ENCODE measurements at places on chromosomes 2 and 18.

GRCh38 chr2:21333684-21334083 is 209.9 kb downstream of the TDRD15 start:
- no peak for DNase-seq

DNA sequence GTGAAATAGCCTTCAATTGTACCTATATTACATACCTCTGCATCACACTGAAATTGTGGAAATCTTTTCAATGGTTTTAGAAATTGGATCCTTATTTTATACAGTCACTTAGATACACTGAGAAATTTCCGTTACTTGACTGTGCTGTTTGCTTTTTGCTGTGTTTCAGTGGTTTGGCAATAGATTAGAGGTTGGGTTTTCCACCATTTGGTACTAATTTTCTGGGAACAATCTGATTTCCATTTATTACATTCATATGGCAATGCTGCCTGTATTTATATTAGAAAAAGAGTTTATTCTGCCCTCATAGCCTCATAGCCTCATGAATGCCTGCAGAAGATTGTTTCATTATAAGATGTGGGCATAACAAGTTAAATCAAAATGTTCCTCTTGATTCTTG is 285.0 kb downstream of the GULP1 start:
- DNase-seq: no peak

GRCh38 chr2:181130686-181131085 is 150.3 kb downstream of the UBE2E3 start:
- DNase-seq: no peak

DNA sequence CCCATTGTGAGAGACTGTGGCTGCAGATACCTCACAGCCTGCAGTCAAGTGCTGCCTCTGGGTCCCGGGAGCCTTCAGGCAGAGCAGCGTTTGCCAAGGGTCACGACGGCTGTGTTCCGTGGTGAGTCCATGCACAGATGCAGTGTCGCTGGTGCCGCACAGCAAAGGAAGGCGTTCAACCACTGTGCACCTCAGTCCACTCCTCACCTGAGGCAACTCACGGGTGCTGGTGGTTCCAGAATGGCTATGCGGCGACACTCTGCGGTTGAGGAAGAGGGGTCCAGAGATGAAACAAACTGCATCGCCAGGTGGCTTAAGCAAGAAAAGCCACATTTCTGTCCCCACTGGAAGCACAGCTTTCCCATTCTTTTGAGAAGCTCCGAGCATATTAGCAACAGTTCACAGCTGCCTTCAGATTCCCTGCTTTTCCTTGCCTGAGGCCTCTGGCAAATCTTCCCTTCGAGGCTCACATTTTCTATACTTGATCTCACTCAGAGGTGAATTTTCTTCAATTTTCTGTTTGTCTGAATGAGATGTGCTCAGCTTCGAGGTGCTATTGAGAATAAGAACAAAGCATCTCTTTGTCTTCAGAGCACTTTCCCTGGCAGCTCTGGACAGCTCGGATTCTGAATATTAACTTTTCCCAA is 208.8 kb upstream of the TWIST2 start:
- DNase-seq: no peak

DNA sequence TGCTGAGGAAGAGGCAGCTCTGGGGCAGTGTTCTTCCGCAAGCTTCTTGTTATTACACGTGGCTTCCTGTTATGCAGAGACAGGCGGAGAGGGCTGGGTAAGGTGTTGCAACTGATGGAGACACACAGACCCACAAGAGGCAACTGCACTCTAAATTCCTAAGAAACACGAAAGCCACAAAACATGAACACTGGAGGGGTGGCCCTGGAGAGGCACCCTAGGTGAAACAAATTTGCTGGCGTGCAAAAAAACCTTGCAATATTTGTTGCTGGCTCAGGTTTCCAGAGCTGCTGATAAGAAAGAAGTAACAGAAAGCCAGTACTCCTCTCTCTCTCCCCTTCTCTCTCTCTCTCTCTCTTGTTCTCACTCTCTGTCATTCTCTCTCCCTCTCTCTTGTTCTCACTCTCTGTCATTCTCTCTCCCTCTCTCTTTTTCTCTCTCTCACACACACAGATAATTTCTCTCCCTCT is 31.8 kb downstream of the ARHGAP25 start:
- no peak for DNase-seq

DNA sequence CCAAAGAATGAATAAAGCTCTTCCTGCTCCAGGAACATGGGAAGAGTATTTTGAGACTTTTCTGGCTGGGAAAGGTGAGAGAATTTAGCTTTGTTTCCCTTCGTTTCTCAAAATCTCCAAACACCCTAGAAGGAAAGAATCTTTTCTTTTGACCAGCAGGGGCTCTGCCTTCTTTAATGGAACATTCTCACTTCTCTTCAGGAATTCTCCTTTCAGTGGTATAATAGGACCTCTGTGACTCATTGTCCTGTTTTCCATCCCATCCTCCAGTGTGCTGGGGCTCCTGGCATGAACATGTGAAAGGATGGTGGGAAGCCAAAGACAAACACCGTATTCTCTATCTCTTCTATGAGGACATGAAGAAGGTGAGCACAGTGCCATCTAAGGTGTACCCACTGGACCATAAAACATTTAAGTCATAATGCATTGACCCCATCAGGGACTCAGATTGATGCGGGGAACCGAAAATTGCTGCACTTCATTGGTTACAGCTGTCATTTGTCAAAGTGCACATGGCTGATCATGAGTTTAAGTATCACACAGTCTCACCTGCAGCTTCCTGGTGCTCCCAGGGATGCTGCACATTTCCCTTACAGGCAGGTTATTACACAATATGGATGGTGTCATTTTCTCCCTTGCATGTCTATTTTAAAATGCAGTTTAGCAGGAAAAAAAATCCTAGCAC is 5.5 kb downstream of the SULT1C4 start:
- DNase-seq: peak; percentile 57

- no peak for DNase-seq
These were observed 2.4 kb upstream of the NEDD4L start for GRCh38 chr18:58041633-58042032.

DNA sequence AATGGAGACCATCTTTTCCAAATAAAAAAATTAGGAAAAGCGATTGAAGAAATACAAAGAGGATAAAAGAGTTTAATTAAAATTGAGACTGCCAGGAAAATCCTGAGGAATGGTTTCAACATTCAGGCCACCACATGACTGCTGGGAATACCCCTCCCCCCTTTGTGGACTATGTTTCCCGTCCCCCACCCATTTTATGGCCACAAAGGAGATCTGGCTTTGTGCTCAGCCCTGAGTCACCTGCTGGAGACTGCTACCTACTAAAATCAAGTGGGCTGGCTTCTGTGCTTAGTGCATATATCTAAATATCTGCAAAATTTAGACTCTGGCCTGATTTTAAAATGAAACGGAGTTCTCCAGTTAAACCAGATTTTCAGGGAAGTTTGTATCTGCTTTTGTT is 10.1 kb downstream of the RND3 start:
- peak; percentile 53 for DNase-seq

GRCh38 chr2:167411367-167411766 is 523.1 kb downstream of the XIRP2 start:
- DNase-seq: no peak

DNA sequence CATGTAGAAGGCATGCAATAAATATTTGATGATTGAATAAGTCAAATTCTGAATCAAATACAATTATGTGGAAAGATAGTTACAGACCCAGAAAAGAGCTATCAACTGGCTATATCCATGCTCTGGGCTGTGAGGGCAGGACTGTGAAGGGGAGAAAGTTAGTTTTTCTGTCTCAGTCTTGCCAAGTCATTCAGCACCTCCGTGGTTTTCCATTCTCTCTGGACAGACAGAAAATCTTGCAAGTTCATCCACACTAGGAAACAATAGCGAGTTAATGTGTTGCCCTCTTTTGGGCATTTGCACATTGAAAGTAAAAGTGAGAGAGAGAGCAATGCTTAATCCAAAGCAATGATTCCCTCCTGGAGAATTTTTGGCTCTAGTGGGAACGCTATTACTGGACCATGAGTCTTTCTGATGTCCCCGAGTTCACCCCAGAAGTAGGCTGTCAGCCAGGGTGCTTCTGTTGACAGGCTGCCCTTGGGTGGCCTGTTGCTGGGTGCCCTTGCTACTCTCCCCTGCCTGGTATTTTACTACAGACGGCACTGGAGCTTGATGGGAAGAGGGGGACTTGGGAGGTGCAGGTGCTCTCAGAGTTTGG is 238.3 kb downstream of the LOXHD1 start:
- DNase-seq: no peak

DNA sequence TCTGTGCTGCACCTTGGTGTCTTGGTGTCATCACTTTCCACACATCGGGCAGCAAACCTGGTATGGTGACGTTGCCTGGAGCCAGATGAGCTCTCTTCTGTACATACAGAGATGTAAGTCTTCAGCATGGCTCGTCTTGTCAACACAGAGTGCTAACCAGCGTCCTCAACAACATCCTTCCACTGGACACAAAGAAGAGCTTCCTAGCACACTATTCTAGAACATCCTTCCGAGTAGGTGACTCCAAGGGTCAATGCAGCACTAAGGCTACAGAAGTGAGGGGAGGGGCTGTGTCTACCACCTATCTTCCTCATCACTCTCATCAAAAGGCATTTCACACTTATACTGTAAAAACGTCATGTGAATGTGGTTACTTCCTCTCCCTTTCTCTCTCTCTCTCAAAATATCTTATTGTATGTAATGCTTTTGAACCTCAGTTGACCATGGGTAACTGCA is 108.1 kb upstream of the SLC1A4 start:
- DNase-seq: no peak

GRCh38 chr18:3405713-3406112 is 44.3 kb upstream of the TGIF1 start:
- DNase-seq: no peak

DNA sequence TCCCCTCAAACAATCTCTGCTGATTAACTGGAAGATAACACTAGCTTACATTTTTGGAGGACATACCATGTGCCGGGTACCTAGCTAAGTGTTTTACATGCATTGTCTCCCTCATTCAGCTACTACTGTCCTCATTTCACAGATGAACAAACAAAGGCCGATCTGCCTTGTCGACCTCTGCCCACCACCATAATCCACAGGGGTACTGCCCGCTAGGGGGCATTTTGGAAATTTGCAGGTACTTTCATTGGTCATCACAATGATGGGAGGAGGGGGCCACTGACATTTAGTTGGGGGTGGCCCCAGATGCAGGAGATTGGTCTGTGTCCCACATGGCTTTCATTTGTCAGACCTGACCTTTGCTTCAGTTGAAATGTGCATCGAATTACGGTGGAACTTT is 3.9 kb upstream of the TMEM163 start:
- no peak for DNase-seq

All from RCC 7860 (cell line).